ENCODE measurements at places on chromosomes 12 and 14.

DNA sequence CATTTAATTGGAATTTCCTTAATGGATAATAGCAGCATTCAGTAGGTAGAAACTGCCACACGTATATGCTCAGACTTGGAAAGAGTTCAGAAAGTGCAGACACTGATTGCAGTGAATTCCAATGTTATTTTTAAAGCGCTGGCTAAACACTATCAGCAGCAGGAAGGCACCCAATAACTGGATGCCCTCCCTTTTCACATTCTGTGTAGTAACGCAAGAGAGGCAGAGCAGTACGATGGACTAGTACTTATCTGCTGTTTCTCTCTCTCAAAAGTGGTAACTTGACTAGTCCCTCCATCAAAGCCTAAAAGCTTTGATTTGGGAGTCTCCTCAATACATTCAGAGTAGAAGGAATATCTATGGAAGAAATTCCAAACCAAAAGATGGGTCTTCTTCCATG lies 791.0 kb downstream of the TMTC2 start:
- DNase-seq, result no peak

DNA sequence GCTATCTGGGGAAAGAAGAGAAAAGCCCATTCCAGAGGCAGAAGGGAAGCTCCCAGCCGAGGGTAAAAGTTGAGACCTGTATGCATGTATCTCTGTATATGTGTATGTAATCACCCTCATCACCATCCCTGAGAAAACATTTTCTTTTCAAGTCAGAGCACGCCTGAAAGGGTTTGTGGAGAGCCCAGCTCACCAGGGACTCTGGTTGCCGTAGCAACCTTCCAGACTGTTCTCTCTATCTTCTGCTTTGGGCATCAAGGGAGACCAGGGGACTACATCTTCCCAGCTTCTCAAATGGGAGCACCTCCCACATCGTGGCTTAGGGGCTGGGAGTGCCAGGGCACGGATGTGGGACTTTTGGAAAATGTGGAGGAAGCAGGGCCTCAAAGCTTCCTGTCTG lies 93.5 kb downstream of the GALNT8 start:
- no peak for DNase-seq

GRCh38 chr14:64673748-64674147 lies 30.5 kb upstream of the PLEKHG3 start:
- DNase-seq, result no peak

DNA sequence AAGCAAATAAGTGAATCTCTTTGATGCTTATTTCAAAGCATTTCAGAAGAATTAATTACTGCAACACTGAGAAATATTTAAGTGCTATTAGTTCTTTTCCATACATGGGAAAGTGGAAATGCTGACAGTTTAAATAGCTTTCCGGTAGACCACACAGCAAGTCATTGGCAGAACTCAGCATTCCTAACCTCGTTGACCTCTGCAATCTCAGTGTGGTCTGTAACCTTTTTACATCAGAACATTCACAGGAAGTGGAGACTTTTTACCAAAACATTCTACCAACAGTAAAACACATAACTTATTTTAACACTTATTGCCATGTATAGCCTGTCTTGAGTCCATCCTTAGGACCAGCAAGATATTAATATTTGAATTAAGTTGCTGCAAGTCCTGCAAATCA lies 249.5 kb upstream of the DCN start:
- DNase-seq, result no peak

DNA sequence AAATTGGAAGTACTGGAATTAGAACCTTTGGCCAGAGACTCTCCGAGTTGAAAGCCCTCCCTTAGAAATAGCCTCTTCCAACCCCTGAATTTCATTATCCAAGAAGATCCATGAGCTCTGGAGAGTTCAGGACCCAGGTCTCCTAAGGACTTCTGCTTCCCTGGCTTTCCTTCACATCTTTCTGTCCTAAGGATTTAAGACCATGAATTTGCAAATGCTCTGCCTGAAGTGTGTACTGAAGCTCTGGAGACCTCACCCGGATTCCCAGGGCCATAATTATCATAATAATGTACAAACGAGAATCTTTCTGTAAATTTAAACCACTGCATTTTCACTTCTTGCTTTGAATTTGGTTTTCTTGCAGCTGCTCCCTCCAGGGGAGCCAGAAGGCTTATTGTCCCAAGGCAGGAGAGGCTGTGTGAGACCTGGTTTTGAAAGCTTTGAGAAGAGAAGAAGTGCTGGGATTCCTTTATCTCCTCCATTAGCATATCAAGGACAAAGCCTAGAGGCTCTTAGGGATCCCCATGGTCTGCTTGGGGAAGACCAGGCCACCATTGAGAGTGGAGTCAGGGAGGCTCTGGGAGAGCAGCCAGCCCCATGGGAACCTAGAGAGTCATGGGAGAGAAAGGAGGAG lies 41.1 kb downstream of the GLRX5 start:
- DNase-seq, result no peak

- DNase-seq, result no peak
Measured at GRCh38 chr14:89160437-89160836, 256.6 kb downstream of the FOXN3 start.

DNA sequence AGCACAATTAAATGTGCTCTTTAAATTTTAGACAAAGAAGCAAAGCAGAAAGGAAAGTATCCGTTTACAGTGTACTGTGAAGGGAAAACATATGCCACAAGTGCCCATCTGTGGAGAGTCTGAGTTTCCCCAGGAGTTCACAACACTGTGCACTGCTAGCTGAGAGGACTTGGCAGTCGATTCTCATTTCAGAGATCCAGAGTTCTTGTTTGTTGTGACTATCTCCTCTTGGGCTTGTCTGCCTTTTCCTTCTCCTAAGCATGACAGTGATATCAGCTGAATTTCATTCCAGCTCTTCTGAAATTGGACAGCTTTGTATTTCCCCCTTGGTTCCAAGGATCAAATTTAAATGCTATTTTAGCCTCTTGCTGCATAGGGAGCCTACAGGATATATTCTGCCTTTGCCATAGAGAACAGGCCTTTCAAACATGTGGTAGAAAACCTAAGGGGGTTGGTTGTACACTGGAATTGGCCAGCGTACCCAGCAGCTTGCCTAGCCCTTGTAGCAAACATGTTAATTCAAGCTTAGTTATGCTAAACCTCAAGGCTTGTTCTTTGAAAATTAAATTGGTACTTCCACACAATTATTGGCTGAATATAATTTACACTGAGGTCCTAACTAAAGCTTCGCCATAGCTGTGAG lies 259.2 kb upstream of the NOVA1 start:
- no peak for DNase-seq

- no peak for DNase-seq
Measured at GRCh38 chr12:89225808-89226411, 126.4 kb downstream of the DUSP6 start.

DNA sequence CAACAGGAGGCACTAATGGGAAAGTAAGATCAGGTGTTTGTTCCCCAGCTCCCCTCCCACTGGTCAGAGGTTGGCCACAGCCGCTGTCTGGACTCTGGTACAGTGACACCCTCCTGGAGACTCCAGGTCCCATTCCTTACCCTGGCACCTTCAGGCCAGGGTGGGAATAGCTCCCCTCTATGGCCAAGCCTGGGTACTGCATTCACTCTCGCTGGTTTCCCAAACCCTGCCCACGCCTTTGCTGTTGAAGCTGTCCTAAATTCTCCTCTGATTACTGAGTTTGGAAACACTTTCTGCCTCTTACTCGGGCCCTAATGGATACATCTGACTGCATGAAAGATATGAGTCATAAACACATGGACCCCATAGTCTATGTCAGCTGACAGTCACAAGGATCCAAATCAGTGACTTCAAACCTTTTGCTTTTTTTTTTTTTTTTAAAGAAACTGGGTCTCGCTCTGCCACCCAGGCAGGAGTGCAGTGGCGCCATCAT lies 17.9 kb downstream of the HRK start:
- DNase-seq, result no peak

- DNase-seq, result no peak
Measured at GRCh38 chr12:113990250-113991223, 24.4 kb upstream of the RBM19 start.

DNA sequence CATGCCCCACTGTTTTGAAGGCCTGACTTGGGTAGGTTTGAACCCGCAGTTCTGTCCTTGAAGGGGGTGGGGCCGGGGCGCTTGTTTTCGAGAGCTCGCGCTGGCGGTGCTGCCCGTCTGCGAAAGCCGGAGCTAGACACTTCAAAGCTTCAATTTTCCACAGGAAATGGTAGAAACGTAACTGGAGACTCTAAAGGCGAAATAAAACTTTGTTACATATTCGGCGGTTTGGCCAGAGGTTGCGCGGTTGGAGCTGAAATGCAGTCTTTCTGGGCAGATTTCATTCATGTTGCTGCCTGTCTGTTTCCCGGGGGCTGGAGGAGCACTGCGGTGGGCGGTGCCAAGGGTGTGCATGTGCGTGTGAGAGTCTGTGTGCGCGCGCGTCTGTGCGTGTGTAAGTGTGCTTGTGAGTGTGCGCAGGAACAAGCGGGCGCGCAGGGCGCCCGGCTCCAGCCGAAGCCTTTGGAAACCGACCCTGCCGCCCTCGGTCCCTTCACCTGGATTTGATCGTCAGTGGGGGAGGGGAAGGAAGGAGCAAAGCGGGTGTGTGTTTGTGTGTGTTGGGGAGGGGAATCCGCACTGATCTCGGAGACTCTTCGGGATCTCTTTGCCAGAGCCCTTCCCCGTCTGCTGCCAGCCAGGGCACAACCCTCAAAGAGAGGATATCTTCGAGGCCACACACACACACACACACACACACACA lies 227.7 kb upstream of the CRY1 start:
- peak; percentile 73 for DNase-seq

- DNase-seq, result no peak
Measured at GRCh38 chr12:54304187-54304810, 3.5 kb upstream of the NFE2 start.
